ENCODE measurements at places on chromosomes 1 and 21.

DNA sequence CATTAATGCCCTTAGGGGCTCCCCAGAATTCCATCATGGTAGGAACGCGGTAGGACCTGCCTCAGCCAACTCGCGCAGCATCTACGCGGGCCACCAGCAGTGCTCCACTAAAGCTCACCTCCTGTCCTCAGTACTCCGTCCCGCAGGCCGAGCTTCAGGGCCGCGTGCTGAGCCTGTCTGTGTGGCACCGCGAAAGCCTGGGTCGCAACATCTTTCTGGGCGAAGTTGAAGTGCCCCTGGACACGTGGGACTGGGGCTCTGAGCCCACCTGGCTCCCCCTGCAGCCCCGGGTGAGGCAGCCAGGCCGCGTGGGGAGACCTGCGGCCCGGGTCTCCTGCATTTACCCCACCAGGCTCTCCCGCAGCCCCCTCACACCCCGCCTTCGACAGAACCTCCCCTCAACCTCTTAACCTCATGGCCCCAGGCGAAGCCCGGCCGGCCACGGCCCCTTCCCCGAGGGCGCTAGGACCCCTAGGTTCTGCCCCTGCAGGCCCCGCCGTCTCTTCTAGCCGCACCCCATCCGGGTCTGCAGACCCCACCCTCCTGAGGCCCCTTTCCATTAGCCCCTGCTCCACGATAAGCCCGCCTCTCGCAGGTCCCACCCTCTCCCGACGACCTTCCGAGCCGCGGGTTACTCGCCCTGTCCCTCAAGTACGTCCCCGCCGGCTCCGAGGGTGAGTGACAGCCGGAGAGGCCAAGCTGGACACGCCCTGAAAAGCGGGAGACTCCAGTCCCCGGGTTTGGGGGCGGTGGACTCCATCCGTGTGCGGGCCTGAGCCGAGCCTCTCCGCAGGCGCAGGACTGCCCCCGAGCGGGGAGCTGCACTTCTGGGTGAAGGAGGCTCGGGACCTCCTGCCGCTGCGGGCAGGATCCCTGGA is 9.1 kb downstream of the SYTL1 start:
- no peak for DNase-seq
- H3K4me3 ChIP-seq: no peak overlapping the region
- peaks cover 23% of the 10 kb centered on the region for H3K4me1 ChIP-seq
- no peaks in the 10 kb centered on the region for H3K27me3 ChIP-seq
- no peaks in the 10 kb centered on the region for H3K36me3 ChIP-seq

- DNase-seq: no peak
- H3K4me1 ChIP-seq: no peaks in the 10 kb centered on the region
- H3K27ac ChIP-seq: peak overlapping the region; percentile 66
- peaks cover 11% of the 10 kb centered on the region for H3K27me3 ChIP-seq
- H3K4me3 ChIP-seq: no peak overlapping the region
- no peaks in the 10 kb centered on the region for H3K36me3 ChIP-seq
Observed at GRCh38 chr1:53657891-53658396, 81.0 kb downstream of the GLIS1 start.

GRCh38 chr1:225888289-225888897 is 553 bp downstream of the LEFTY1 start:
- no peak overlapping the region for H3K4me3 ChIP-seq
- H3K27ac ChIP-seq: no peak overlapping the region
- no peak for DNase-seq
- H3K4me1 ChIP-seq: peaks cover 10% of the 10 kb centered on the region

DNA sequence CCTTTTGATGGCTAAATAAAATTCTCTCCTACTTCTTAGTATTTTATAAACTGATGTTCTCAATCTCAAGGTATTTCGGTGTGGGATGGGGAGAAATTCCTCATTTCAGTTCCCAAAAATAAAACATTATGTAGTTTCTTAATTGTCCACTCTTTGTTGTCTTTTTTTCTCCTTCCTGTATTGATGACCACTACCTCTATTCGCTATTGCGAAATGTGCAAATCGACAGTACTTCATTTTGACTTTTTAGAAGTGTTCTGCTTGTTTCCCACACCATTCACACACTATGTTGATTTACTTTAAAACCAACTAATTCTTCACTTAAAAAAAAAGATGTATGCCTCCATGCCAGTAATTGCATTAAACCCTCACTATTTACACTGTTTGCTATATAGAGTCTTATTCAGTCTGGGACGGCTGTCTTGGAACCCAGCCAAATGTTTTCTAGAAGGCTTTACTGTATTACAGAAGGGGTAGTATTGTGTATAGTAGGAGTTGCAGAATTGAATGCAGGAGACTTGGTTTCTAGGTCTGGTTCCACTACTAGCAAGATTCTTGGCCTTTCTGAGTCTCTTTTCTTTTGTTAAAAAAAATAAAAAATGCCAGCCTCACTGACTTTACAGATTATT is 5.6 kb downstream of the RNF2 start:
- H3K4me1 ChIP-seq: peaks cover 71% of the 10 kb centered on the region
- H3K27ac ChIP-seq: no peak overlapping the region
- no peak for DNase-seq
- no peak overlapping the region for H3K4me3 ChIP-seq
- no peaks in the 10 kb centered on the region for H3K27me3 ChIP-seq
- H3K36me3 ChIP-seq: peaks cover 8% of the 10 kb centered on the region

- no peaks in the 10 kb centered on the region for H3K4me1 ChIP-seq
- no peak for DNase-seq
- no peak overlapping the region for H3K27ac ChIP-seq
- H3K27me3 ChIP-seq: no peaks in the 10 kb centered on the region
- H3K36me3 ChIP-seq: no peaks in the 10 kb centered on the region
Observed at GRCh38 chr1:150017206-150017750, 6.8 kb upstream of the OTUD7B start.

DNA sequence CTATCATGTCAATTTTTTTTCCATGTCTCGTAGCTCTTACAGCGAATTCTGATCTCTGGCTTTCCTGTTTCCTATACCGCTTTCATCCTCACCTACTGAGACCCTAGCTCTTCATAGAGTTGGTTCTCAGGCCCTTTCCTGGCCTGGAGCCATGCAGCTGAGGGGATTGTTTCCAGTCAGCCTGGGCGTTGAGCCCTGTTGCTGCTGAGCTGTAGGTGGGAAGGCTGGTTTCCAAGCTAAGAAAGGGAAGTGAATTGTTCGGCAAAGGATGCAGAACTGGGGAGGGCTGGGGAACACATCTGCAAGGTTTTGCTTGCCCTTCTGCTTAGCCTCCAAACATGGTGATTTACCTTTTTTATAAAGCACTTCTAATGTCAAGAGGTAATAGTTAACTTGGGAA is 41.5 kb downstream of the SPATA46 start:
- no peak overlapping the region for H3K27ac ChIP-seq
- H3K27me3 ChIP-seq: peaks cover 19% of the 10 kb centered on the region
- no peak for DNase-seq
- no peak overlapping the region for H3K4me3 ChIP-seq
- no peaks in the 10 kb centered on the region for H3K4me1 ChIP-seq

DNA sequence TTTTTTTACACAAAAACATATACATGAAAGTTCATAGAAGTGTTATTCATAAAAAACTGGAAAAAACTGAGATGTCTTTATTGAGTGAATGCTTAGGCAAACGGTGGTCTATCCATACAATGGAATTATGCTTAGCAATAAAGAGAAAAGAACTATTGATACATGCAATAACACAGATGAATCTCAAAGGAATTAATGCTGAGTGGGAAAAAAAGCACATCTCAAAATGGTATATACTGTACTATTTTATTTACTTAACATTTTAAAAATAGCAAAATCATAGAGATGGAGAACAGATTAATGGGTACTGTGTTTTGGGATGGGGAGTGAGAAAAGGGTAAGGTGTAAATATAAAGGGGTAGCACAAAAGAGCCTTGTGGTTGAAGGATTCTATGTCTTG is 29.8 kb downstream of the METTL18 start:
- no peak overlapping the region for H3K4me3 ChIP-seq
- H3K4me1 ChIP-seq: no peaks in the 10 kb centered on the region
- no peaks in the 10 kb centered on the region for H3K36me3 ChIP-seq
- DNase-seq: no peak
- peaks cover 3% of the 10 kb centered on the region for H3K27me3 ChIP-seq
- no peak overlapping the region for H3K27ac ChIP-seq

GRCh38 chr1:191870490-191870889 is 287.8 kb upstream of the RGS18 start:
- H3K27ac ChIP-seq: no peak overlapping the region
- H3K27me3 ChIP-seq: no peaks in the 10 kb centered on the region
- no peak for DNase-seq
- H3K4me1 ChIP-seq: no peaks in the 10 kb centered on the region
- H3K36me3 ChIP-seq: no peaks in the 10 kb centered on the region

- peak; percentile 74 for DNase-seq
- H3K4me3 ChIP-seq: peak overlapping the region; percentile 80
- peak overlapping the region; percentile 96 for H3K27ac ChIP-seq
- H3K36me3 ChIP-seq: peaks cover 2% of the 10 kb centered on the region
- H3K4me1 ChIP-seq: peaks cover 44% of the 10 kb centered on the region
Observed at GRCh38 chr21:37219761-37220432, 47.2 kb downstream of the VPS26C start.

DNA sequence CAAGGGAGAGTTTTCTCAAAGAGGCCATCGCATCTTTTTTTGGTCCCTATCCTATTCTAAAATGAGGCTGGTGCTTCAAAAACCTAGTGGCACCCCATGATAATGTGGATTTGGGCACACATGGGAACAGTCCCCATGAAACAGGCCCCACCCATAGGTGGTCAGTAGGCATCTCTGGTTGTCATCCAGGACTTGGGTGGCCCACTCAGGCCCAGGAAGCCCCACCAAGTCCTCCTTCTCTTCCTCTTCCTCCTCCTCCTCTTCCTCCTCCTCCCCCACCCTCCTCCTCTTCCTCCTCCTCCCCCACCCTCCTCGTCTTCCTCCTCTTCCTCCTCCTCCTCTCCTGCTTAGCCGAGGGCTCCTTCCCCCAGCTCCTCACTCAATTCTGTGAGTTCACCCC is 554 bp downstream of the CACNA1S start:
- no peak overlapping the region for H3K4me3 ChIP-seq
- DNase-seq: no peak
- no peaks in the 10 kb centered on the region for H3K27me3 ChIP-seq
- no peaks in the 10 kb centered on the region for H3K36me3 ChIP-seq

DNA sequence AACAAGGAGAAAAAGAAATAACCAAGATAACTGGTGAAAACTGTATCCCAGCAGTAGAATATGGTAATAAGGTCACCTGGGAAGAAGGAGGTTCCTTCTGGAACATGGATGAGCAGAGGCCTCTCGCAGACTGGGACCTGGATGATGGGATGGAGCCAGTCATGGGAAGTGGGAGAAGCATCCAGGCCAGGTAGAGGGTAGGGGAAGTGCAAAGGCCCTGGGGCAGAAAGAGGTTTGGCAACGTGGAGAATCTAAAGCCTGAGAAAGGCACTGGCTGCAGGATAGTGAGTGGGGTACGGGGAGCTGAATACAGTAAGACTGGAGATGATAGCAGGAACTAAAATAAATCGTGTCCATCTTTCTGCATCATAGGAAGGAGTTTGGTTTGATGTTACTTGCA is 96.1 kb upstream of the VAMP3 start:
- no peaks in the 10 kb centered on the region for H3K36me3 ChIP-seq
- no peak overlapping the region for H3K27ac ChIP-seq
- peaks cover 10% of the 10 kb centered on the region for H3K4me1 ChIP-seq
- no peaks in the 10 kb centered on the region for H3K27me3 ChIP-seq
- no peak for DNase-seq

GRCh38 chr1:159341736-159342135 is 39.6 kb downstream of the FCER1A start:
- no peak for DNase-seq
- H3K36me3 ChIP-seq: no peaks in the 10 kb centered on the region
- no peak overlapping the region for H3K4me3 ChIP-seq
- H3K4me1 ChIP-seq: no peaks in the 10 kb centered on the region
- no peak overlapping the region for H3K27ac ChIP-seq

DNA sequence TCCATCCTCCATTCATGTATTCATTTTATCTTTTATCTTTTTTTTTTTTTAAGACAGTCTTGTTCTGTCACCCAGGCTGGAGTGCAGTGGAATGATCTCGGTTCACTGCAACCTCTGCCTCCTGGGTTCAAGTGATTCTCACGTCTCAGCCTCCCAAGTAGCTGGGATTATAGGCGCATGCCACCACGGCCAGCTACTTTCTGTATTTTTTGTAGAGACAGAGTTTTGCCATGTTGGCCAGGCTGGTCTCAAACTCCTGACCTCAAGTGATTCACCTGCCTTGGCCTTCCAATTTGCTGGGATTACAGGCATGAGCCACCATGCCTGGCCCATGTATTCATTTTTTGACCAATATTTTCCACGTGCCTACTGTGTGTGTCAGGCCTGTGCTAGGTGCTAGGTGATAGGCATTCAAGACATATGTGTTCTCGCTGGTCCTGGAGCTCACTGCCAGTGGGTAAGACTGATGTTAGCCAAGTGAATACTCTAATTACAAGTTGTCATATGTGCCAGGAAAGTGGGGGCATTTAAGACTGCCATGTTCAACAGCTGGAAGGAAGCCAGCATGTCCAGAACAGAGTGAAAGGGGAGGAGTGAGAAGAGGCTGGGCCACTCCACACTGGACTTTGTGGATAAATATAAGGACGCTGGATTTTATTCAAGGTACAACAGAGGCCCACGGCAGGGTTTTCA is 5.3 kb upstream of the CELSR2 start:
- no peak for DNase-seq
- no peak overlapping the region for H3K27ac ChIP-seq
- peaks cover 23% of the 10 kb centered on the region for H3K4me1 ChIP-seq
- no peak overlapping the region for H3K4me3 ChIP-seq
- H3K36me3 ChIP-seq: no peaks in the 10 kb centered on the region

GRCh38 chr1:168227620-168228019 is 1.8 kb downstream of the SFT2D2 start:
- H3K27me3 ChIP-seq: peaks cover 2% of the 10 kb centered on the region
- DNase-seq: no peak
- H3K27ac ChIP-seq: peak overlapping the region; percentile 90
- H3K4me1 ChIP-seq: peaks cover 62% of the 10 kb centered on the region
- no peaks in the 10 kb centered on the region for H3K36me3 ChIP-seq

DNA sequence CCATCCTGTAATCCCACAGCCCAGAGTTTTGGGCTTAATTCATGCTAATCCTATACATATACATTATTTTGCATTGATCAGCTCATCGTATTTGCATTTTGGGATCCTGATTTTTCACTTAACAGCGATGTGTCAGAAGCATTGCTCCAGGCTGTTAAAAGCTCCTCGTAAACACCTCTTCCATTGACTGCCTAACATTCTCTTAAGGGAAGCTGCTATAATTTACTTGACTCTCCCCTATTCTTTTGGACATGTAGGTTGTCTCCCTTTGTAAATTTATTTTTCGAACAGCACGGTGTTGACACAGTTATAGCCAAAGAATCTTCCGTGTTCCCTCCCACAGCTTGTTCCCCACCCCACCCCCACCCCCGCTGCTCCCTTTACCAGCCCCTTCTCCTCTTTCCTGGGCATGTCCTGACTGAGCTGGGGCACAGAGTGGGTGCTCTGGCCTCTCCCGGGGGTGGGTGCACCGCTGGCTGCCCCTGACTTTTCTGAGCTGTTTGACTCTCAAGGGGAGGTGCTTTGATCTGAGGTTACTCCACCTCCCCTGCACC is 22.8 kb downstream of the LDLRAP1 start:
- no peak for DNase-seq
- no peaks in the 10 kb centered on the region for H3K27me3 ChIP-seq
- peaks cover 42% of the 10 kb centered on the region for H3K4me1 ChIP-seq
- H3K27ac ChIP-seq: peak overlapping the region; percentile 96

Measured in naive thymus-derived CD8-positive, alpha-beta T cell (primary cell).